Stimulated activated CD8-positive, alpha-beta memory T cell treated with anti-CD3 and anti-CD28 coated beads, Interleukin-15, amount 100 ng/mL, for 24 hours (primary cell): ENCODE measurements at places on chromosomes 3 and 15.

DNA sequence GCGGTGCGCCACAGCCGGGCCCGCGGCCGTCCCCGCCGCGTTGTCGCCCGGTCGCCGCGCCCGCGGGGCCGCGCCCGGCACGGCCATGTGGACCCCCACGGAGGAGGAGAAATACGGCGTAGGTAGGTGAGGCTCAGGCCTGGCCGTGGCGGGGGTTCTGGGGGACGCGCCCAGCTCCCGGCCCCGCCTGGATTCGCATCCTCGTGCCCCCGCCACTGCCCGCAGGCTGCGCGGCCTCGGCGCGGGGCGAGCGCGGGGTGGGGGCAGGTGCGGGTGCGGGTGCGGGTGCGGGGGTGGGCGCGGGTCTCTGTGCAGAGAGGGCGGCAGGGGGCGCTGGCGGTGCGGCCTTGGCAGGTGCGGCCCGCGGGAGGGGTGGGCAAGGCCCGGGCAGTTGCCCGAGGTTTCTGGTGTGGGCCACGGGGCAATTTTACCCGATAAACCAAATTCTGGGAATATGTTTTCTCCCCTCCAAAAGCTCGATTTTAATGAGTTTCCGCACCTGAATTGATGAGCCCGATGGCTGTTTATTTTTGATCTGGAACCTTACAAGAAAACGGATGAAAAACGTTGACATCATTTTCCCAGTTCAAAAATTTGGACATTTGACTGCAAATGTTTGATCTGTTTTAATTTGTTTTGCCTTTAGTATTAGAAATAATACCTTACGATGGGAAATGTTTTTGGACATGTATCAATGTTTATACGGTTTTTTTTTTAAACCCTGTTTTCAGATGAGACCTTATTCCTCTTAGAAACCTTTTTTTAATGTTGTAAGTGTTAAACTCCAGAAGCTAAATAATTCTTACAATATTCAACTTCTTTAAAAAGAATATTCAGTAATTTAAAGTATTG is 678 bp downstream of the DOCK3 start:
- peak; percentile 33 for DNase-seq

GRCh38 chr3:46365737-46366524 is 4.8 kb upstream of the CCR5 start:
- no peak for DNase-seq

DNA sequence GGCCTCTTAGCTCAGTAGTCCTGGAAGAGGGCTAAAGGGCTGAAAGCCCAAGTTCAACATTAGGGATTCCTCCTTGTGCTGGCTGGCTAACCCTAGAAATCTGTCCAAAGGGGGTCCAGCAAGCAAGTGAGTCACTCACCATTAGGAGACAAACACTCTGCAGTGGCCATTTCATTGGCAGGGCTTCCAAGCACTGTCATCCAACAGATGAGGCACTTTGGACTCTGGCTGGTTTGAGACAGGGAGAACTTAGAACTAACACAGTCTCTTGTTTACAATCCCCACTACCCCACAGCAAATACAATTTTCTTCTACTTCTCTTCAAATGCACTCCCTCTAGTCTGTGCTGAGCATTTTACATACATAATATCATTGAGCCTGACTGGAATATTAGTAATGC is 10.1 kb upstream of the WNT5A start:
- no peak for DNase-seq

DNA sequence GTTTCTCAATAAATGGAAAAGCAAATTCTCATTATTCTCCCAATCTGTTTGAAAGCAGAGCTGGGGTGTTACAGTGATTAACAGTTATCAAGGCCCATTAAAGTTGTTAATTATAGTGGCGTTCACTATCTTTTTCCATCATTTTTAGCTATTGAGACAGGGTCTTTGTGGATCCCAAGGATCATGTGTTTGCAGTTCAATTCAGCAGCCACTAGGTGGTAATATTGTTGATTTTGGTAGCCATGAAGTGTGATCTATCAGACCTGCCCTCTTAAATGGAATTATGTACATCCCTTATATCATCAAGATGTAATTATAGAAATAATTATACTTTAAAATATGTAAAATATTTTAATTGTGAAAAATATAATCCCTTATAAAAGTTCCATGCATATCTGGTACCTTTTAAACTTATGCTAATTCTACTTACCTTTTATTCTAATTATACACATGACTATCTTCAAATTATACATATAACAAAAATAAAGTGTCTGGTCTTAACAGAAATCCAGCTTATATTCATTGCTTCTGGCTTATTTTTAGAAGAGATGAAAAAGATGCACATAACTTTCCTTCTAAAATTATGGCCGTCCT is 126.4 kb downstream of the GREM1 start:
- no peak for DNase-seq

GRCh38 chr3:149752788-149753136 is 473 bp upstream of the COMMD2 start:
- no peak for DNase-seq

DNA sequence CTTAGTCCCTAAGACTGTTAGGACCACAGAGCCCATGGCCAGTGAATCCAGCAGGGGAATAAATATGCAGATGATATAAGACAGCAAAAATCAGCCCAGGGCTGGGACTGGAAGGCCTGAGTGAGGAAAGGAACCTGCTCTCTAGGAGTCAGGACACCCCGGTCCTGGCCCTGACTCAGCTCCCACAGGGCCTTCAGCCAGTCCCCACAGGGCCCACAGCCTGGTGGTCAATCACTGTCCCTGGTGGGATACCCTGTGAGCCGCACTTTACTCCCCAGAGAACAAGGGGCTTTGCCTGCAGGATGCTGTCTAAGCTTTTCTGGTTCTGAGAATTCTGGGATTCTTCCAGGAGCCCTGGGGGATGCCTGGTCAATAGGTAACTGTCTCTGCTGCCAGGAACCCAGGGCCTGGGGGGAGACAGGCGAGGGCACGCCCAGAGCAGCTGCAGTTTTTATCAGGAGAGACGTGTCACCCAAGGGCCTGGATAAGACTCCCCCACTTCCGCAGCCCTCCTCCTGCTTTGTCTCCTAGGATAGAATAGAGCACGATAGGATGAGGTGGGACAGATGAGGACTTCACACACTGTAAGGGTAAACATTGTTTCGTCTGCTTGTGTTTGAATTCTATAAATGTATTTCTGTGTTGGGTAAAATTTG is 49.5 kb upstream of the MCF2L2 start:
- no peak for DNase-seq

DNA sequence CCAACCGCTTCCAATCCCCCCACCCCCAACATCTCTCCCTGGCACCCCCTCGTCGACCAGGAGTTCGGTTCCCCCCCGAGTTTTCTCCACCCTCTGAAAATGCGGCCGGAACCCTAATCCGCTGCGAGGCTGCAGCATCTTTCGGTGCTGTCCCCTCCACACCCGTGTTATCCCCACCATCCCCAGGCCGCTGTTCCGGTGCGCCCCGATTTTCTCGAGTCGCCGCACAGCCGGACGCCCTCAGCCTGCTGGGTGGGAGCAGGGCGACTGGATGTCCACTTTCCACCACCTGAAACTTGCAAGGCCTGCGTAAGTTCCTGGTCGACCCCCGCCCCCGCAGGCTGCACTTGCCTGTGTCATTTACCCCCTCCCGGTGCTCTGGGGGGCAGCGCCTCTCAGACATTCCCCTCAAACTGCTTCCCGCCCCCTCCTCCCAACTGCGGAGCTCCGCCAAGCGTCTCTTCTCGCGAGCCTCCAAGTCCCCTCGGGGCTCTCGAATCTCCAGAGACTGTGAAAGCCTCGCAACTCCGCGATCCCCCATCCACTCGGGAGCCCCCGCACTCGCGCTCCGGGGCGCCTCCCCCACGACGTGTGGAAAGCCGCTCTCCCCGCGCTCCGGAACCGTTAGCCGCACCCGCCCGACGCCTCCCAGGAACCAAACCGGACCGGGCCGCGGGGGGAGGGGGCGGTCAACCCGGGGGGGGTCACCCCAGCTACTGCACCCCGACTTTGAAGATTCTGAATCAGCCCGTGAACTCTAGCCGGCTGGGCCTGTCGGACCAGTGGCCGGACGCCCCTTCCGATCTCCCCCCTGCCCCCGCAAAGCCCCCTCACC is 566 bp downstream of the ETV5 start:
- DNase-seq, result no peak

- DNase-seq, result no peak
Observed at GRCh38 chr3:138937690-138938055, 9.3 kb downstream of the FOXL2 start.

DNA sequence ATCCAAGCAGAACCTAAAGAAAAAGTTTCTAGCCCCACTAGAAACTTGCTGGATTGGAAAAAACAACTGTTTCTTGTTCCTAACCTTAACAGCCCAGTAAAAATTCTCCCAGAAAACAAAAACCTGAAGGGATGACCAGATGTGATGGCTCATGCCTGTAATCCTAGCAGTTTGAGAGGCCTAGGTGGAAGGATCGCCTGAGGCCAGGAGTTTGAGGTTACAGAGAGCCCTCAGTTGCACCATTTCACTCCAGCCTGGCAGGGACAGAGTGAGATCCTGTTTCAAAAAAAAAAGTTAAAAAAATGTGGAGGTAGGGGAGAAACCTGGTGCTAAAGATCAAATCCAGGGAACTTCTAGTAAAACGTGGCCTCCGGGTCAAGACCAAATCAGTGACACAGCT is 38.6 kb upstream of the RAF1 start:
- DNase-seq, result no peak

DNA sequence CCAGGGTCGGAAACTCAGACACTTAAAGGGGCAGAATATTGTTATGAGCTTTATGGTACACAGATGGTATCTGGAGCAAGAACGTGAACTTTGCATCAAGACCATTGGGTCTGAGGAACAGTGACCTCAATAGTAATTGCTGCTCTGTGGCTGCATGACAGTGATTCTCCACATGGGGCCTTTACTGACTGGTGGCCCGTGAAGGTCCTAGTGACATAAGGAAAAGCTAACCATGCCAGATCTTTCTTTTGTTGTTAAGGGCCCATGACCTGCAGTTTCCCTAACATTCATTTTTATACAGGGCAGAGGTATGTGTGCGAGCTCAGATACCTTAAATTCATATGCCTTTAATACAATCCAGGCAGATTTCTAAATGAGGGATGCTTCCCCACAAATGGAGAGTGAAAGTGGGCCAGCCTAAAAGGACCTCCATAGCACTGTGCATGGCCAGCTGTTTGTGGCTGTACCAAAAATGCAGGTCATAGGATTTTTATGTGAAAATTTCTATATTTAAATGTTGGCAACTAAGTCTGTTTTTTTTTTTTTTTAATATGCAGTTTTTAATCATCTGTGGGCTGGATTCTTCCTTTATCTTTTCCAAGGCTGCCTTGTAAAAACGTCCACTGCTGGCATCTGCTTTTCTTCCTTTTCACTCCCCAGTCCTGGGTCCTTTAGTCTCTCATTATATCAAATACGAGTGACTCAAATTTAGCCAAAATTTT is 188.0 kb upstream of the IL12A start:
- DNase-seq, result no peak

- DNase-seq, result no peak
Observed at GRCh38 chr3:113094337-113095221, 103.8 kb downstream of the GTPBP8 start.

- DNase-seq, result no peak
Observed at GRCh38 chr15:31277335-31278060, 49.1 kb upstream of the KLF13 start.

- DNase-seq, result no peak
Observed at GRCh38 chr3:38949994-38950393, 101.8 kb downstream of the SCN11A start.

DNA sequence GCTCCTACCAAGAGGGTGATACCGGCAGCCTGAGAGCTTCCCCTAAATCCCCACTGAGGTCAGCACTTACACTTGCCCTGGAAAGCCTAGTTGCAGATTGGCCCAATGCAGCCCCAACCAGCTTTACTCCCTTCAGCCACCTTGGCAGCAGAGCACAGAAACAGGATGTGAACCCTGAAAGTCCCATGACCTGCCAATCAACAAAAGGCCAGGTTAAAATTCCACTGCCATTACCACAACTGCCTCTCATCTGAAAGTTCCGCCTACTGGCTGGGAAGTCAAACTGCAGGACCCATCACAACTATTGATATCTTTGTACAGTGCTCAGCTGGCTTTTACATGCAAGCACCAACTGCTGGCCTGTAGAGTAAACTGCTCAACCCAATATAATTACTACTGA is 156.2 kb downstream of the ZMAT3 start:
- no peak for DNase-seq

GRCh38 chr3:62088472-62089104 is 284.8 kb downstream of the FEZF2 start:
- no peak for DNase-seq

GRCh38 chr15:62818691-62819090 is 223.9 kb upstream of the TPM1 start:
- DNase-seq, result no peak

GRCh38 chr3:22922317-22922716 is 280.8 kb upstream of the UBE2E2 start:
- no peak for DNase-seq

DNA sequence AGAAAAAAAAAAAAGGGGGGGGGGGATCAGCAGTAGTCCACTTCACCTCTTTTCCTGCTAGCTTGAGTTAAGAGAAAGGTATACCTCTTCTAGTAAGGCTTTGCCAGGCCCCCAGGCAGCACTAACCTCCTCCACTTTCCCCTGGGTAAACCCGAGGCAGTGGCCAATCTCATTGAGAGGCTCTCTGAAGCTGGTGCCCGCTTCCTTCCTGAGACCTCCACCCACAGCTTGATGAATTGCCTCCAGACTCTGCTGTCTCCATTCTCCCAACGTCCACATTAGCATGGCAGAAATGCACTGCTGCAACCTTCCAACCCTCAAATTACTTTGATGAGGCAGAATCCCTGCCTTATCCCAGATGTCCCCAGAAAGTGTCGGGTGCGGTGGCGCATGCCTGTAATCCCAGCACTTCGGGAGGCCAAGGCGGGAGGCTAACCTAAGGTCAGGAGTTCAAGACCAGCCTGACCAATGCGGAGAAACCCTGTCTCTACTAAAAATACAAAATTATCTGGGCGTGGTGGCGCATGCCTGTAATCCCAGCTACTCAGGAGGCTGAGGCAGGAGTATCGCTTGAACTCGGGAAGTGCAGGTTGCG is 15.3 kb downstream of the RLBP1 start:
- DNase-seq, result no peak

DNA sequence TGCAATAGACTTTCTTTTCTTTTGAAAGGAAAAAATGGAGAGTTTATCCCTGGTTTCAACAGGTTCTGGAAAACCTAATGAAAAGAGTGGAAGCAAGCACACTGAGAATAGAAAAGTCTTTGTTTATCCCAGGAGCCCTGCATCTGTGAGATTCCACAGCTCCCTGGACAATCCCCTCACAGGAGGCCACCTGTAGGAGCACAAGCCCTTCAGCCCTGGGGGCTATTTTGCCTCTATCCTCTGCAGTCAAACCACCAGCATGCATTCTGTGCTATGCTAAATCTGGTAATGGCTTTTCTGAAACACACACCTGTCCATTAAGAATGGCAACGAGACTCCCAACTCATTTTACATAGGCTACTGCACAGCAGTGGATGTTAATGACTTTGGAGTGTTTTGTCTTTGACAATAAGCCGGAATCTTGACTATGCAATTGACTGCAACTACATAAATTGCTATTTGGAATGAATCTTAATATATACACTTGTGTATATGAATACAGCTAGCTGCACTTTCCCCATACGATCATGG is 369.4 kb downstream of the NR2F2 start:
- DNase-seq, result no peak

GRCh38 chr3:127195417-127195816 is 2.5 kb downstream of the PRR23E start:
- no peak for DNase-seq

GRCh38 chr3:122003606-122004005 is 18.4 kb downstream of the ILDR1 start:
- DNase-seq, result no peak
